ENCODE measurements at places on chromosomes 4 and X.

GRCh38 chr4:52689096-52689495 lies 30.0 kb upstream of the USP46 start:
- peaks cover 5% of the 10 kb centered on the region for H3K27me3 ChIP-seq
- H3K36me3 ChIP-seq, result peaks cover 8% of the 10 kb centered on the region
- H3K4me3 ChIP-seq, result no peak overlapping the region
- no peak overlapping the region for H3K27ac ChIP-seq

DNA sequence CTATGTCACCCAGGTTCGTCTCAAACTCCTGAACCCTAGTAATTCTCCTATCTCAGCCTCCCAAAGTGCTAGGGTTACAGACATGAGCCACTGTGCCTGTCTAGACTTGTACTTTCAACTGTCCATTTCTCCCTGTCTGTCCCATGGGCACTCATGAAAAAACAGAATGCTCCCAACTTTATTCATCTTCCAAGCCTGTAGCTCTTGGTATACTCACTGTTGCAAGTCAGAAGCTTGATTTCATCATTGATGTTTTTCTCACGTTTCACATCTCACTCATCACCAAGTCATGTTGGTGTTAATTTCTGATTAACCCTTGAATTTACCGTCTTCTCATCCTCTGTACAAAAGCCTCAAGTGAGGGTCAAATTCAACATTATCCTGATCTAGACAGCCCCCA lies 7.3 kb upstream of the SRP72 start:
- no peaks in the 10 kb centered on the region for H3K27me3 ChIP-seq
- DNase-seq, result no peak
- H3K27ac ChIP-seq, result no peak overlapping the region
- H3K36me3 ChIP-seq, result no peaks in the 10 kb centered on the region

DNA sequence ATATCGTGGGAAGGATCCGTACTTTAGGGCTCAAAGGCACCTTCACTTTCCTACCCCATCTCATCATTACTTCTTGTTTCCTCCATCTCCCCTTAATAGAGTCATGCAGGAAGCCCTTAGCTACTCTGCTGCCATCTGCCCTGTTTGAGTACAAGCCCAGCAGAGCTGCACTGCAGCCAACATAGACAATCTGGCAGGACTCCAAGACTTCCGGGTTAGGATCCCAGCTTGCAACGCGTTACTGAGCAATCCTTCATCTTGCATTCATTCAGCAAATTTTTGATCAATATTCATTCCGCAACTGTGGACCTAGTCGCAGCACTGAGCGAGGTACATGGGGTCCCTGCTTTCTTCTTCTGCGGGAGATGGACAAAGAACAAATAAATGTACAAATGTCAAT lies 344.9 kb downstream of the BCOR start:
- no peaks in the 10 kb centered on the region for H3K36me3 ChIP-seq
- no peak for DNase-seq
- H3K4me1 ChIP-seq, result no peaks in the 10 kb centered on the region
- no peaks in the 10 kb centered on the region for H3K27me3 ChIP-seq
- no peak overlapping the region for H3K27ac ChIP-seq

DNA sequence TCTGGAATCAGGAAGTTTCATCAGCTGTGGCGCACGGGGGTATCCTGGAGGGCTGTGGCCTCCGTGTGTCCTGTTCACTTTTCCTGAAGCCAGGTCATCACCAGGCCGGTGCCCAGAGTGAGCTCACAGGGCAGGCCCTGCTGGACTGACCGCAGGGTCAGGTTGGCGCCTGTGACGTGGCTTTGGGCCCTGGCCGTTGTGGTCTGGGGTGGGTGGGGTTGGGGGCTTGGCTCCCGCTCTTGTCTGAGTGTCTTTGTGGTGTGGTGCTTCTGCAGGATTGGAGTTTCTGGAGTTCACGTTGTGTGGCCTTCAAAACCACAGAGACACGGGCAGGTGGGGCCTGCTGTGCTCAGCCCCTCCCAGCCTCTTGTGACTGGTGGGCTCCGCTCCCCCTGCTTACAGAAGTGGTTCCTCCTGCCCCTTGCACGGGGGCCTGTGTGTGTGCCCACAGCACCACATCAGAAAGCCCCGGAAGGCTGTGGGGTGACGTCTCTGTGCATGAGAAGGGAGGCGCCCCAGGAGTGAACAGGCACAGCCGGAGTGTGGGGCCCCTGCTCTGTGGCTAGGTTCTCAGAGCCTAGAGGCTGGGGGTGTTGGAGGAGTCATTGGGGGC lies 9.5 kb downstream of the RGS12 start:
- H3K4me3 ChIP-seq, result peak overlapping the region; percentile 90
- H3K27me3 ChIP-seq, result peaks cover 9% of the 10 kb centered on the region
- peaks cover 34% of the 10 kb centered on the region for H3K4me1 ChIP-seq

DNA sequence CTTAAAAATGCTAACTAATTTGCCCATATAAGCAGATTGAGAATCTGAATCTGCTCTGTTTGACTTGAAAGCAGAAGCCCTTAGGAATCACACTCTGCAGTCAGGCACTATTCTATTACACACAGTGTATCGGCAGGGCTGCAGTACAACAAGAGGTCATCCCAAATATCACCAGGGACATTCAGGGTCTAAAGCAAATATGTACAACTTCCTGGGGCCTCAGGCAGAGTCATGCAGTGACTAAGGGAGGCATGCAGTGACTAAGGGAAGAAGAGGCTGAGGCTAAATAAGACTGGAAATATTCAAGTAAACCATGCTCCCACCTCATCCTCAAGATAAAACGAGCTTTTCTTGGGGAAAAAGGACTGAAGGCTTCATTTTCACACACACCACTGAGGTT lies 20.9 kb downstream of the MAPK10 start:
- H3K27ac ChIP-seq, result no peak overlapping the region
- H3K27me3 ChIP-seq, result no peaks in the 10 kb centered on the region
- no peaks in the 10 kb centered on the region for H3K36me3 ChIP-seq

- H3K4me3 ChIP-seq, result no peak overlapping the region
- H3K36me3 ChIP-seq, result no peaks in the 10 kb centered on the region
Measured at GRCh38 chr4:104064646-104065577, 345.1 kb upstream of the TACR3 start.

GRCh38 chr4:154183264-154183663 lies 308.3 kb downstream of the DCHS2 start:
- H3K4me1 ChIP-seq, result no peaks in the 10 kb centered on the region
- H3K36me3 ChIP-seq, result no peaks in the 10 kb centered on the region
- H3K4me3 ChIP-seq, result no peak overlapping the region
- H3K27me3 ChIP-seq, result peaks cover 1% of the 10 kb centered on the region
- DNase-seq, result no peak

- peaks cover 7% of the 10 kb centered on the region for H3K36me3 ChIP-seq
- no peaks in the 10 kb centered on the region for H3K4me1 ChIP-seq
- H3K27me3 ChIP-seq, result no peaks in the 10 kb centered on the region
- DNase-seq, result no peak
- no peak overlapping the region for H3K27ac ChIP-seq
Measured at GRCh38 chrX:100973411-100973810, 3.9 kb downstream of the ARL13A start.

DNA sequence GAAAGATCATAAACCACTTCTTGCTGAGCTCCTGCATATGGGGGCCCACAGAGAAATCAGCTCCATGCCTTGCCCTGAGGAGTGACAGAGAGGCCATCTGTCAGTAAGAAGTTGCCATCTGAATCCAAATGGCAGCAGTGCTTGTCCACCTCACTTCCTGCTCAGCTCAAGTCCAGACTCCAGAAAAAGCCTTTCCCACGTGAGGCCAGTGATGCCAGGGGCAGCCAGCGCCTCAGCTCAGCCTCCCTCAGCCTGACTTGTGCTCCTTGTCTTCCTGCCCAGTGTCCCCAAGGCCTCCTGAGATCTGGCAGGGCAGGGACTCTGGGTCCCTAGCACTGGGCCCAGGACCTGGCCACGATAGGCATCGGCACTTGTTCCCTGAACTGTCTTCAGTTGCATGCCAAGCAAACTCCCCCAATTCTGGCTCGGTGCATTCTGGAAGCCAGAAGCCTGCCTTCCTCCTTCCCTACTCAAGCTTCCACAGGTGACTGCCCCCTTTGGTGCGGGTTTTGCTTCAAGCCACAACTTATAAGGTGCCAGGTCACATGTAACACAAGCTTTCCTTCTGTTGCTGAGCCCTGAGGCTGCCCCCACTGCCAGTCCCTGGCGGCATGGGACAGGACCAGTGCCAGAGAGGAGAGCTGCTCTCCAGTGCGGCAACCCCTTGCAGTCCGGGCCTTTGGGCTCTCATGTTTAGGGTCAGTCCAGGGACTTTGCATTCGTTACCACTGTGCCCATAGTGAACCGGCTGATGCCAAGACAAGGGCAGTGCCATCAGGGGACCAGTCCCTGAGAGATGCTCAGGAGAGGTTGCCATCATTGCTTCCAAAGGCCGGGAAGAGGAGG lies 2.2 kb downstream of the ZNF185 start:
- no peaks in the 10 kb centered on the region for H3K36me3 ChIP-seq
- no peak overlapping the region for H3K27ac ChIP-seq
- H3K4me1 ChIP-seq, result no peaks in the 10 kb centered on the region
- no peak overlapping the region for H3K4me3 ChIP-seq
- H3K27me3 ChIP-seq, result peaks cover 21% of the 10 kb centered on the region

Data from immature natural killer cell (primary cell).